T-helper 1 cell (primary cell): ENCODE measurements at places on chromosomes 6 and 20.

- no peak for DNase-seq
Measured at GRCh38 chr6:134169871-134170486, 117.6 kb upstream of the SLC2A12 start.

- DNase-seq: no peak
Measured at GRCh38 chr20:6588296-6588695, 179.2 kb upstream of the BMP2 start.

GRCh38 chr6:43767553-43768505 lies 2.2 kb upstream of the VEGFA start:
- no peak for DNase-seq

DNA sequence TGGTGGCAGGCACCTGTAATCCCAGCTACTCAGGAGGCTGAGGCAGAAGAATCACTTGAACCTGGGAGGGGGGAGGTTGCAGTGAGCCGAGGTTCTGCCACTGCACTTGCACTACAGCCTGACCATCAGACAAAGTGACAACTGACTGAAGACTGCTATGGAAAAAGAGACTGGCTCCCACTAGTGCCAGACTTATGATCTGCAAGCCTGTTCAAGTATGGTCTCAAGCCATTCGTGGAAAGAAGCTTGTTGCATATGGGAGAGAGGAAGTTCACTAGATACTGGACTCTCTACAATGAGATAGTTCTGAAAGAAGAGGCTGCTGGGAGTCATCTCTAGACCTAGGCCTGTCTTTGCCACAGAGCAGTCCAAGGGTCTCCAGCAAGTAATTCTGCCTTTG lies 26.7 kb downstream of the MDN1 start:
- no peak for DNase-seq

DNA sequence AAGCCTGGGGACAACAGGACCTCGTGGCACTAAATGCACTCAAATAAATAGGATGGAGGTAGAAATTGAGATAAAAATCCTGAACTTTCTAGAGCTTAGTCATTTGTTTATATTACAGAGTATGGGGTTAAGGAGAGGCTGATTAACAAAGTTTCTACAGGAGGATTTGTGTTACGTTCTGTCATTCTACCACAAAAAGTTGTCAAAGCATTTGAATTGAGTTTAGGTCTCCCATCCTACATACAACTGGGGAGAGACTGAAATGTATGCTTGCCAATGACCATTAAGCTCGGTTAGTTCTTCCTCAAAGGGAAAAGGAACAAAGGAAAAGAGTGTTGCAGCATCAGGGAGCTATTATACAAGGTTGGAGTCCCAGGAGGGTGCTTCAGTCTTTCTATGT lies 597.9 kb downstream of the COL12A1 start:
- DNase-seq: no peak

DNA sequence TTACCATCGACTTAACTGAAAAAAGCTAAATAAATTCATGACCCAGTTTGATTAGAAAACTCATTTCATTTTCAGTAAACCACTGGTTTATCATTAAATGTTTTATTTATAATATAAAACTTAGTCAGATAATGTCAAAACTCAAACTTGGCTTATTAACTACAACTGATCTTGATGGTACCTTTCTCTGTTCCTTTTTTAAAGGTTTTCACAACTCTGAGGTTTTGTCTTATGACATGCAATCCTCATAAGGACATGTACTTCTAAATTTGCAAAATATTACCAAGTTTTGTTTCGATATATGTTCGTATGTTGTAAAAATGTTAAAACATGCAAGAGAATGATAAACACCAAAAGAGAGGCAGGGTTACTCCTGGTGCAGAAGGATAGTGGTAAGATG lies 82.5 kb upstream of the PDE10A start:
- no peak for DNase-seq

- DNase-seq: no peak
Measured at GRCh38 chr6:42274898-42275297, 57.2 kb upstream of the MRPS10 start.

DNA sequence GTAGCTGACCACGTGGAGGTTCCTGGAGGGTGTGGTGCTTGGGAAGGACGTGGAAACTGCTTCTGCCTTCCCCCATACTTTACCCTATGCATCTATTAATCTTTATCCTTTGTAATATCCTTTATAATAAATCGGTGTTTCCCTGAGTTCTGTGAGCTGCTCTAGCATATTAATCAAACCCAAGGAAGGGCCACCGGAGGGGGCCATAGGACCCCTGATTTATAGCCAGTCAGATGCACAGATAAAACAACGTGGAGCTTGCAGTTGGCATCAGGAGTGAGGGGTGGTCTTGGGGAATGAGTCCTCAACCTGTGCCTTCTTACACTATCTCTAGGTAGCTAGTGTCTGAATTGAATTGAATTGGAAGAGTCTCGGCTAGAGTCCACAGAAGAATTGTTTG lies 36.5 kb upstream of the TFAP2A start:
- DNase-seq: no peak

- no peak for DNase-seq
Measured at GRCh38 chr6:160010067-160010466, 41.2 kb downstream of the IGF2R start.

- DNase-seq: no peak
Measured at GRCh38 chr6:45479834-45480751, 102.4 kb upstream of the SUPT3H start.
